ENCODE measurements at places on chromosomes 2 and 18.

DNA sequence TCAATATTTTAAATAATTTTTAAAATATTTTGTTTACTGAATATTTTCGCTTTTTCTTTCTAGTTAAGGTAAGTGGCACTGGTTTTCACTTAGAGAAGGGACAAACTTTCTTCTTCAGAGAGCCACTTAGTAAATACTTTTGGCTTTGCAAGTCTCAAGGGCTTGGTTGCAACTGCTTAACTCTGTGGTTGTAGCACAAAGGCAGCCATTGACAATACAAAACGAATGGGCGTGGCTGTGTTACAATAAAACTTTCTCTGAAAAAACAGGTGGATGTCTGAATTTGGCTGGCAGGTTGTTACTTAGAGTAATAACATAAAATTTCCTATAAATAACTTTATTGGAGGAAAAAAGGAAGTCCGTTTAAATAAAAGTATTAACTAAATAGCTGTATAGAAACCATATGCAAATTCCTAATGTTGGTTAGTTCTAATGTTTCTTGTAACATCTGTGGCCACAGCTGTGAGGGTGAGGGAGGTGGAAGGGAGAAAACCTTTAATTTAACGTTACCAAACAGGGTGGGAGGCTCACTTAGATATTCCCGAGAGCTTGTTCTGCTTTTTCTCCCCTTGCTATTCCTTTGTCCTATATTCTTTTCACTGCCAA, 62.4 kb upstream of the TNP1 start:
- DNase-seq, result no peak

DNA sequence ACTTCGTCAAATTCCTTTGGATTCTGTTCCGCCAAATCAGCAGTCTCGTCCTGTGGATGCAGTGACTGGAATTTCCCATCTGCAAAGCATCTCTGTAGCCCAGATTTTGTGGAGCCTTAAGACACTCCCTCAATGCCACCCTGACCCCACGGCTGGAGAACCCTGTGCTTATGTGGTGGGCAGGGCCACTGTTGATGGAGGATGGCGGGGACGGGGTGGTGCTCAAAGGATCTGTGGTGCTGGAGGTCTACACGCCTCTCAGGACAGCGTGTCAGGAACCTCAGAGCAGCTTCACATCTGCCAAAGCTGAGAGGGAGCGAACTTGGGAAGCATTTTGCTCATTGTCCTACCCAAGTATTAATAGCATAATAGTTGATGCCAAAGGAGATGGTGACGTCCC, 200.1 kb downstream of the MGAT5 start:
- DNase-seq, result no peak

GRCh38 chr2:167264380-167264779, 376.1 kb downstream of the XIRP2 start:
- DNase-seq, result no peak

DNA sequence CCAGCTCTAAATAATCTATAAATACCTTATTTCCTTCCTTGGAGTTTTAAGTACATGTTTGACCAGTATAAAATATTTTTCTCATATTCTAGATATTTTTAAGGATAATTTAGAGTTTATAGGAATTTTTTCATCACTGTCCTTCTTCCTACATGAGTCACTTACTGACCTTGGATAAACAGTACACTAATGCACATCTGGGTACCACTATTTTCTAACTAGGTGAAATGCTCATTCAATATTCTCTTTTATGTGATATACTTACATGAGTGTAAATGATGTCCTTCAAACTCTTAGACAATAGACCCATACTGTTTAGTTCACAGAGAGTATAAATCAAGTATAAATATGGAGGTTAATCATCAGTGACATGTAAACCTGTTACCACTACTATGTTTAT, 1574.2 kb upstream of the ACVR2A start:
- no peak for DNase-seq

- no peak for DNase-seq
Observed at GRCh38 chr2:939936-940601, 10.6 kb upstream of the SNTG2 start.

DNA sequence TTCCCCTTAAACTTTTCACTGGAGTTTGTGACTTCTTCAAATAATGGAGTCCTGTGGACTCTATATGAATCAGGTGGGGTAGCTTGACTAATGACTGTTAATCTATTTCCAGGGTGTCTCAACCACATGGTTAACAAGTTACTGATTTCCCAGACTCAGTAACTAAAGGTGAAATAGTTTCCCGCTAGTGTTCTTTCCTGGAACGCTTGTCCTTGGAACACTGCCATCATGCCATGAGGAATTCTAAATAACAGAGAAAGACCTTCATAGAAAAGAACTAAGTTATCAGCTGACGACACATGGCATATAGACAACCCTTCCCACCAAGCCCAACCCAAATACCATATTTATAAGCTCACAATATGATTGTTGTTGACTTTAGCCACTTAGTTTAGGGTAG, 1027.9 kb upstream of the FAM98A start:
- DNase-seq, result no peak
